Stimulated activated CD4-positive, alpha-beta T cell treated with anti-CD3 and anti-CD28 coated beads, Interleukin-2, amount 100 ng/mL, for 48 hours (primary cell): ENCODE measurements at places on chromosomes 3 and 15.

- DNase-seq = no peak
These were observed 630.5 kb downstream of the TBL1XR1 start for GRCh38 chr3:176566757-176567156.

GRCh38 chr15:94272251-94272898 is 41.0 kb downstream of the MCTP2 start:
- DNase-seq = no peak

DNA sequence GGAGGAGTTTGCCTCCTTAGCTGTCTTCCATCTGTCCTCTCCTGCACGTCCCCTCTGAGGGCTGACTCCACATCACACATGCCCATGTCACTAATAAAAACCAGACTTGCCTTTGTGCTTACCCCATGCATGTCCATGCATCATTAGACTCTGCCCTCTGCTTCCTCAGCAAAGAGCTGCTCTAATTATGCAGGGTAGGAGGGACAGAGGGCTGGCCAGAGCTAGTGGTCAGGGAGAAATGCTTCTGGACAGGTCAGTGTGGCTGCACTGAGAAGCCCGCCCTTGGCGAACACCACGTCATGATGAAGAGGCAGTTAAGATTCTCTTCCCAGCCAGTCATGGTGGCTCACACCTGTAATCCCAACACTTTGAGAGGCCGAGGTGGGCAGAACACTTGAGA is 8.9 kb downstream of the CA12 start:
- DNase-seq = no peak

DNA sequence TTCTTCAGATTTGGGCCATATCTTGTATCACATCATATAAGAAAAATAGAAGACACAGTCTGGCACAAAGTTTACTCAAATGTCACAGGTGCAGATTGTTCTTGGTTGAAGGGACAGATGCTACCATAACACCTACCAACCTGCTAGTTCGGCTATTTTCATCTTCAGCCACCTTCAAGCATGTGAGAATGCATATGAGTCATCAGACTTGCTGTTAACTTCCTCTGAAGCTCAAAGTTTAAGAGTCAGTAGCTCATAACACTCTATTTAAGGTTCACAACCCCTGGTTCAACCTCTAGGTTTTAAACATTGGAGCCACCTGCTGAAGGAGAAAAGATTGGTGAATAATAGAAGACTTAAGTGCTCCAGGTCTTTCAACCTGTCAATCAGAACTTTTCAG is 522.8 kb downstream of the NLGN1 start:
- DNase-seq = no peak

GRCh38 chr3:145243875-145244274 is 917.1 kb downstream of the PLOD2 start:
- DNase-seq = no peak

DNA sequence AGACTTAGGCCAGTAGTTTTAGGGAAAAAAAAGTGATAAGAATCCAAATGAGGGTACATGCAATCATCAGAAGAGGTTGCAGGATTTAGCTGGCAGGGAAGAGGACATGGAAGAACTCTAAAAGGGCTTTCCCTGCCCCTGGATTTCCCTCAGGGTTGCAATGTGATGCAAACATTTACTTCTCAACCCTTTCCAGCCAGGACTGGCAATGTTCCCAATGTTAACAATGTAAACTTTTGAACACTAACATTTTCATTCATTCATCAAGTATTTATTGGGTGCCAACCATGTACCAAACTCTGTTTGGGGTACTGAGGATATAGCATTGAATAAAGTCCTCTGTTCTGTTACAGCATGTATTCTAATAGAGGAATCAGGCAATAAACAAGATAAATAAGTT is 349.4 kb upstream of the LRRC3B start:
- no peak for DNase-seq

GRCh38 chr3:134350861-134351311 is 23.4 kb downstream of the AMOTL2 start:
- DNase-seq = no peak

- DNase-seq = no peak
These were observed 681 bp upstream of the IL17RE start for GRCh38 chr3:9901967-9902366.

GRCh38 chr3:30770387-30770786 is 124.1 kb downstream of the GADL1 start:
- DNase-seq = no peak

DNA sequence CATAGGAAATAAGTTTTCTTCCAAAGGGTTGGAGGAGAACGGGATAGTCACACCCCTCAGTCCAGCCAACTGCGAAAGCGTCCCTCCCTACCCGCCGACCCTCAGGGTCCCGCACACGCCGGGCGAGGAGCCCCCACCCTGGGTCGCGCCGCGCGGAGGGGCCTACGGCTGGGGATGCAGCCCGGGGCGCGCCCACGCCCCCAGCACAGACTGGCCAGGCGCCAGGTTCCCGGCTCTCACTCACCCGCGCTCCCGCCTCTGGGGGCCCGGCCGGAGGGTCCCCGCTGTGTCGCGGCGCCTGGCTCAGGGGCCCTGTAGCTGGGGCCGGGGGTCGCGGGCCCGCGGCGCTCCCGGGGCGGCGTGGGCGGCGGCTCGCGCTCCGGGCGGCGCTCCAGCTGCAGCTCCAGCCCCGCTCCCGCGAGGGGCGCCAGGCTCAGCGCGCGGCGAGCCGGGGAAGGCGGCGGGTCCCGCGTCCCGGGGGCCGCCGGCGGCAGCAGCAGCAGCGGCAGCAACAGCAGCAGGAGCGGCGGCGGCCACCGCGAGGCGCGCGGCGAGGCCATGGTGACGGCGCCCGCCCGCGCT is 375 bp downstream of the HEG1 start:
- DNase-seq = no peak

- no peak for DNase-seq
These were observed 111.3 kb downstream of the DCLK3 start for GRCh38 chr3:36653095-36653494.

GRCh38 chr3:172717493-172718088 is 6.7 kb upstream of the NCEH1 start:
- no peak for DNase-seq

DNA sequence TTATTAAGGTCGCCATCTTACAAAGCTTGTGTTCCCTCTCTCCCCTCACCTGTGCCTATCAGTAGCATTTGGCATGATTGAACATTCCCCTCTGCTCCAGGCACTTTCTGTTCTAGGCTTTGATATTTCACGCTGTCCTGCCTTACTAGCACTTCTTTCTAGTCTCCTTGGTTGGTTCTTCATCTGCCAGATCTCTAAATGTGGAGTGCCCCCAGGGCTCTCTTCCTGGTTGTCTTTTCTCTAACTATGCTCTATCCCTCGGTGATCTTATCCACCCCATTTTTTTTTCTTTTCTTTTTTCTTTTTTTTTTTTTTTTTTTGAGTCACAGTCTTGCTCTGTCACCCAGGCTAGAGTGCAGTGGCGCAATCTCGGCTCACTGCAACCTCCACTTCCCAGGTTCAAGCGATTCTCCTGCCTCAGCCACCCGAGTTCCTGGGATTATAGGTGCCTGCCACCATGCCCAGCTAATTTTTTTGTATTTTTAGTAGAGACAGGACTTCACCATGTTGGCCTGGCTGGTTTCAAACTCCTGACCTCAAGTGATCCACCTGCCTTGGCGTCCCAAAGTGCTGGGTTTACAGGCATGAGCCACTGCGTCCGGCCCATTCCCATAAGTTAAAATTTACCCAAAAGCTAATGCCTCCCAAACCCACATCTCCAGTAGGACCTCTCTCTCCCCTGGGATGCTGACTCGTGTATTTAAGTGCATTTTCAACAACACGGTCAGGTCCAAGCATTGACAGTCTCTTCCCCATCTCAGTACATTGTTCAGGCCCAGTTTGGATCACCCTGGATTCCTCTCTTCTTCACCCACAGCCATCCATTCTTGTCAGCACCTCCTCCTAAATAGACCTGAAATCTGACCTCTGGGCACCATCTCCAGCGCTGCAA is 5.2 kb downstream of the NUSAP1 start:
- DNase-seq = no peak

DNA sequence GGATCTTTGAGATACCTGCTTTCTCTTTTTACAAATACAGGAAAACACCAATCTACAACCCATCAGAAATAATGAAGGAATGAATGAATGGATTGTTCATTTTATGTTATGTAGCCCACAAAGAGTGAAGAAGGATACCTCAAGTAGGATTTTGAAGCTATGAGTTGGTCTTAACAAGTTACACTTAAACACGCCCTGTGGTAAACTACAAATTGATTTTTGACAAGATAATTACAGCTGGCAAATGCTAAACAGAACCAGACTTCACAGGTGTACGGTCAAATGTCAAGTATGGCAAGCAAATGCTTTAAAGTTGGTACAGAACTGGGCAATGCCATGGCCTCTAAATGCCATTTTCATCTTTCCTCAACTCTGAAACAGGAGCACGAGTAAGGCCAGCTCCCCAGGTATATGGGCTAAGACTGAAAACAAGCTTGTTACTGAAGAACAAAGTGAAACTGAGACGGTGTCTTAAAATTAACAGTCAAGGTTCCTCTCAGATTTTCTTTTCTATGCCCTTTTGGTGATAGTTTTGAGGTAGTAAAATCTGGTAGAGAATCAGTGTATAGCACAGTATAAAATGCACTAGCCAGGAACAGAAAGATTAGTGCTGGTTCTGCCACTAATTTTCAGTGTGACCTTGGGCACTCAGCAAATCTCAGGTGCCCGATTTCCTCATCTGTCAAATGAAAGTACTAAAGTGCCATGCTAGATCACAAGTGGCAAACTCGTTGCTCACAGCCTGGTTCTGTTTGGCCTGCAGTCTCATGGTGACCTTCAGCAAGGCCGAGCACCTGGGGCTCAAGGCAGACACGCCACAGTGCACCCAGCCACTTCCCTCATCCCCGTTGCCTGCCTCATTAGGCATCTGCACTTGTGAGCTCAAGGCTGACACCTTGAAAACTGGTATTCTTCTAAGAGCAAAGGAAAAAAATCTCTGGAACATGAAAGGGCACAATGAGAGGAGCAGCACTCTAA is 9.5 kb downstream of the RUVBL1 start:
- DNase-seq = no peak

- no peak for DNase-seq
These were observed 200.7 kb downstream of the NAALADL2 start for GRCh38 chr3:175059788-175060187.

DNA sequence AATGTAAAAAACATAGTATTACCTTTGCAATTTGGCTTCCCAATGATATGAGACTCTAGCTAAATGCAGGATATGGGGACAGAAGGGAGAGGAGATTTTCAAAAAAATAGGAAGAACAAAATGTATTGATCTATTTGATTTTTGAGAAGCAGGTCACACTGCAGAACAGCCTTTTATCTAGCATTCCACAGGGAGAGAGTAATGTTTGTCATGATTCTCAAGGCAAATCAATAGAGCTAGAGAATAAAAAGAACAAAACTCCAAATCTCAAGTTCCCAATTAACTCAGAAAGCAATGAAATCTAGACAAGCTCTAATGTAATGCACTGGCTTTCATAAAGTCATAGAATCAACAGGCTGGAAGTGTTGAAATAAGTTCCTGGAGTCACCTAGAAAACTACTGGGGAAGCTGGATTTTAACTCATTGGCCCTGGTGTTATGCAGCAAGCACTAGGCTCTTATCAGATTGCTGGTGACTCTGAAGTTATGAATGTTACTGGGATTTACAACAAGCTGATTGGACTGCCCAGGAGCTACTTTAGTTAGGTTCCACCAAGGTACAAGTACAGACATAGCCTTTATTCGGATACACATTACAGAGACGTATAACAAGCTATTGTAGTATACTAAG is 442.8 kb downstream of the FGF12 start:
- no peak for DNase-seq

DNA sequence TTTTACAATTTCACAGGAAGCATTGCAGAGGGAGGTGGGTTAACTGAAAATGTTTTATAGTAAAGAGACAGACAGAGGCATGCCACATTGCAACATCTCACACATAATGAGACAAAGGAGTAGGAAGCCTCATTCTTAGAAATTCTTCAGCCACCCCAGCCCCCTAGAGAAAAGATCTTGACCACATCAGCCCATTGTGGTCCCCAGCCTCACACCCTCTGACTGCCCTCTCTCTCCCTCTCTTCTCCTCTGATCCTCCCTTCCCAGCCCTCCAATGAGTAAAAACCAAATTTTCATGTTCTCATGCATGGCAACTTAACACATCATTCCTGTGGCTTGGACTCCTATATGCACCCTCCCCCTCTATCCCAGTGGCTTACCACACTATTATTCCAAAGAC is 174.1 kb downstream of the UACA start:
- DNase-seq = no peak

- no peak for DNase-seq
These were observed 90.7 kb downstream of the RTP4 start for GRCh38 chr3:187458921-187459320.

GRCh38 chr3:175746308-175746707 is 887.2 kb downstream of the NAALADL2 start:
- DNase-seq = no peak

DNA sequence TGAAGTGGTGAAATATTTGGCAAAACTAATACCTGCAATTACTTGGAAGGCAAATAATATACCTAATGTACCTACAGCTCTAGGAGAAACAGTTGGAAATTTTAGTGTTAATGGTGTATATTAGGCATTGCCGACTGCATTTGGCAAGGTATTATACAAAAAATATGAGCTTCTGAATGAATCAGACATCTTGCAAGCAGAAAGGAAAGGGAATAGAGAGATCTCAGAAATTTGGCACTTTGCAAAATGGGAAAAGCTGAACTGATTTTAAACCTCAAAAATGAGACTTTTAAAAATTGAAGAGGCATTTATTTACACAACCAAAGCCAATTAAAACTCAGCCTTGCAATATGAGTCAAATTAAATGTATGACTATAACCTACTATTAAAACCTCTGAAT is 40.2 kb upstream of the C15orf61 start:
- DNase-seq = no peak

GRCh38 chr3:115937054-115937453 is 313.7 kb downstream of the GAP43 start:
- DNase-seq = no peak

- no peak for DNase-seq
These were observed 640.7 kb downstream of the EDEM1 start for GRCh38 chr3:5828251-5828650.

- DNase-seq = no peak
These were observed 24.7 kb downstream of the PTH1R start for GRCh38 chr3:46902188-46902631.

DNA sequence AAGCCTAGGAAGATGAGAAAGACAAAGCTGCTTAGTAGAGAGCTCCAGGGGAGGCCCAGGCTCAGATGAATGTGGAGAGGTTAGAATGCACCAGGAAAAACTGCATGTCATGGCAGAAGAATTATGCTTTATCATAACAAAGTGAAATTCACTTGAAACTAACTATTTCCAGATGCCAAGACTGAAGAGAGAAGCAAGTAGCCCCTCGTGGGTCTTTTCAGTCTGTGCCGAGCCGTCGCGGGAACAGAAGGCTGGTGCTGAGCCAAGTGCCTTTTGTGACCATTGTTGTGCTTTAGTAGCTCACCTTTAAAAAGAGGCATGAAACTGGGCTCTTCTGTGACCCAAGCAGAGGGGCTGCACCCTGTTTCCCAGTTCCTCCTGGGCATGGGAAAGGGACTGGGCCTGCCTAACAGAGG is 73.2 kb downstream of the CHDH start:
- no peak for DNase-seq

GRCh38 chr3:19945969-19946831 is 697 bp upstream of the RAB5A start:
- no peak for DNase-seq

GRCh38 chr3:39378088-39378487 is 5.1 kb upstream of the SLC25A38 start:
- DNase-seq = peak; percentile 44

GRCh38 chr15:53331328-53332190 is 427.9 kb downstream of the WDR72 start:
- DNase-seq = no peak

GRCh38 chr15:33145447-33145846 is 49.1 kb downstream of the FMN1 start:
- DNase-seq = no peak
